ENCODE measurements at places on chromosomes 1 and 21.

- DNase-seq, result peak; percentile 24
These were observed 5.5 kb upstream of the RNF223 start for GRCh38 chr1:1079408-1080121.

DNA sequence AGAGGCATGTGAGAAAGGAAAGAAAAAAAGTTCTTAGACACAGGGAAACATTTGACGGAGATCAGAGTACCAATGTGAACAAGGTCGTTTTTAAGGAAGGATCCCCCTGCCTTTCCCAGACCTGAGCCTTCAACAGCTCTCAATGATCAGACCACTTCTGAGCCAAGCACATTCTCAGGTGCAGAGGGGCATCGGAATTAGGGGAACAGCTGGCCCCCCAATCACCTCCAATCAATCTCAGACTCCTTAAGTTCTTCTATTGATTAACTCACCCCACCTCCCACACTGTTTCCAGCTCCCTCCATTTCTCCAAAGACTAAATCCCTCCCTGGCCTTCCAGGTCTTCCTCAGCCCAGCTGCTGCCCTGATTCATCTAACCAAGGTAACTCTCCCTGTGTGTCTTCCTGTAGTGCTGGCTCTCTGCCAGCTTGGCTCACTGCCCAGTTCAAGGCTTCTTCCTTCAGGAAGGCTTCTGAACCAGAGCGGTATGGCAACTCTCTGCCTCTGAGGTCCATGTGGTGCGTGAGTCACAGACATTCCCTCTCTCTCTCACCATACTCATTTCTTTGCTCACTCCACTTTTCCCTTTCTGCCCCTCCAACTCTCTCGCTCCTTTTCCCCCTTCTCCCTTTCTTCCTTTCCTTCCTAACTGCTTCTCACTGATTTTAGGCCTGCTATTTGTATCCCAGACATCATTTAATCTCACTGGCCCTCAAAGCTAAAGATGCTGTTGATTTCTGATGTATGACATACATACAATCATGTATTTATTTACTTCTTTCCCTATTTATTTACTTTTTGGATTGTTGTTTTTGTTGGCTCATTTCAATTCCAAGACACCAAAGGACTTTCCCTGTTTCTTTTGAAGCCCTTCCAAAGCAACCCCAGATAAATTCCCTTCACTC is 18.1 kb downstream of the CFAP45 start:
- peak; percentile 96 for DNase-seq

DNA sequence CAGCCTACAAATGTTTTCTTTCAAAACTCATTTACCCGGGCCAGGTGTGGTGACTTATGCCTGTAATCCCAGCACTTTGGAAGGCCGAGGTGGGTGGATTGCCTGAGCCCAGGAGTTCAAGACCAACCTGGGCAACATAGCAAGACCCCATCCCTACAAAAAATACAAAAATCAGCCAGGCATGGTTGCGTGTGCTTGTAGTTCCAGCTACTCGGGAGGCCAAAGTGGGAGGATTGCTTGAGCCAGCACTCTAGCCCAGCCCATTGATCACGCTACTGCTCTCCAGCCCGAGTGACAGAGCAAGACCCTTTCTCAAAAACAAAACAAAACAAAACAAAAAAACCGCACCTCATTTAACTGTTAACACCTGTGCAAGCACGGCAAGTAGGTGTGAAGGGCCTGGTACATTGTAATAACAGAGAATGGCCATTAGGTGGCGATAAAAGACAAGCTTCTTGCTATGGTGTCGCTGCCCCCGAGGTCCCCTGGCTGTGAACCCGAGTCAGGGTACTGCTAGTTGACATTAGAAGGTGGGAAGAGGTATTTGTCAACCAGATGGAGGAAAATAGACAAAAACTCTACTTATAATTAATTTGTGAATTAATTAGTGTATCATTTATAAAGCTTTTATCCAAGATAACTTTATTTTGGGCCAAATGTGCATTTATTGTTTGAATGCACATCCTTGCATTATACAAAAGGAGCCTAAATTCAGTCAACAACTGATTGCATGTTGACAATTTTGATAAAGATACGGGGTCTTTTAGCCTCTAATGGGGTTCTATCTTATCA is 66.5 kb downstream of the SH3BGR start:
- DNase-seq, result peak; percentile 6

- DNase-seq, result no peak
These were observed 461.2 kb downstream of the SETD4 start for GRCh38 chr21:35599164-35599563.

DNA sequence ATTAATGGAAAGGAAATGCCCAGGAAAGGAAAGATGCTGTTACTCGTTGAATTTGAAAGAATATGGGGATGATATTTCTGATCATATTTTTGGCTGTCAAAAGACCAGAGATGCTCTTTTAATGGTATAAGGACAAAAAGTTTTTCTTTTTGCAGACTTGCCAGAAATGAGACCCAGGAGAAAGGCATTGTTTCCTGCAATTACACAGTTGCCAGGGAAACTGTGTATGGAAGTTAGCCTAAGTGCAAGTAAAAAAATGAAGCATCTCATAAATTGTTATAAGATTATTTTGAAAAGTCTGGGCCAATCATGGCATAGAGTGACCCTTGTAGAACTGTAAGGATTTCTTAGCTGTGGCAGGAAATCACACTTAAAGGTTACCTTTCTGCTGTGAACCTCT is 155.7 kb upstream of the BEND5 start:
- DNase-seq, result no peak

DNA sequence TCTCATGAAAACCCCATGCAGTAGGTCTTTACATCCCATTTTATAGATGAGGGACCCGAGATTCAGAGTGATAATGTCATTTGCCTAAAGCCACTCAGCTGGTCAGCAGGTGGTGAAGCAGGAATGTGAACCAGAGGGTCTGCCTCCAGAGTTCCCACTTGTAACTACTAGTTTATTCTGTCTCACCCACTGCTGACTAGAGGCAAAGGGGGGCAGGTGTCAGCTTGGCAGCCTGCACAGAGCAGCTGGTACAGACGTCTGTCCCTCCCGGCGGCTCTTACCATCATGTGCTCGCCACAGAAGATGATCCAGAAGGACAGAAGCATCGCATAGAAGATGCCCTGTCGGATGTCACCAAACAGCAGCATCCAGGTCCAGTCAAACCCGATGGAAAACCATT is 82.4 kb downstream of the WLS start:
- no peak for DNase-seq

- no peak for DNase-seq
These were observed 116.8 kb upstream of the WNT4 start for GRCh38 chr1:22259551-22260282.

GRCh38 chr1:214573386-214574318 is 22.2 kb upstream of the PTPN14 start:
- DNase-seq, result no peak

GRCh38 chr1:227449741-227450441 is 113.5 kb upstream of the ZNF678 start:
- no peak for DNase-seq

Measured in non-pigmented ciliary epithelial cell (primary cell).